HT1080 (cell line): ENCODE measurements at places on chromosomes 5 and 9. TPM values are rescaled to one million over a fixed set of nuclear protein-coding genes. Genes with fewer than 3 reads are reported as not detected.

C5orf58 gene
- 2.4 and 7.7 TPM in 2 replicates for total RNA-seq

SLC31A1 gene
- 11.7 and 14.0 TPM in 2 replicates for total RNA-seq

GRCh38 chr9:2214707-2215106 is 199.6 kb downstream of the SMARCA2 start:
- DNase-seq = no peak

DNA sequence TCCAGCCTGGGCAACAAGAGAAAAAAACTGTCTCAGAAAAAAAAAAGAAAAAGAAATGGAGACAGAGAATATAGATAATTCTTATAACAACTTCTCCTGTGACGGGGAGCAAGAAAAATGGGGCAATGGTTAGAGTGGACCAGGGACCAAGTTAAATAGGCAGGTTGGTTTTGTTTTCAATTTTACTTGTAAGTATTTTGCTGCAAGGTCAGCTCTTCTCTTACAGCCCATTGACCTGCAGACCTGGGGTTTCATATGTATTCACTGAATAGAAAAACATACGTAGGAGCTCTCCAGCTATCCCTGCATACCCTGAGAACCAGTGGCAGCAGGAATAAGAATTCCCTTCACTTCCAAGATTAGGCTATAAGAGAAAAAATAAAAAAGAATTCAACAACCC is 29.2 kb upstream of the IL13 start:
- no peak for DNase-seq

DNA sequence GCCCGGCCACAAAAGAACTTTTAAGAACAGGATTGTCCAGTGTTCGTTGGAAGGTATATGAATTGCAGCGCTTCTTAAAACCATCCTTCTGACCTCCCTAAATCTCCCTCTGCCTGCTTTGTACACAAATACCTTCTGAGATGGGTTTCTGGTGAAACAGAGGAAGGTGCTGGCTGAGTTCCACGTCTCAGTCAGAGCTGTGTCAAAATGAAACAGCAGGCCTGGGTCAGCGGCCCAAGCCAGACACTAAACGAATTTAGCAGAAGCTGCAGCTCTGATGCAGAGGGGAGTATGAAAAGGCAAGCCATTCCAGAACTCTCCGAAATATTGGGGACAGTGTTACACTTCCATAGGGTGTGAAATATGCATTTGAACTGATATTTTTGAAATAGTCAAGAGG is 37.8 kb upstream of the CRB2 start:
- no peak for DNase-seq

DNA sequence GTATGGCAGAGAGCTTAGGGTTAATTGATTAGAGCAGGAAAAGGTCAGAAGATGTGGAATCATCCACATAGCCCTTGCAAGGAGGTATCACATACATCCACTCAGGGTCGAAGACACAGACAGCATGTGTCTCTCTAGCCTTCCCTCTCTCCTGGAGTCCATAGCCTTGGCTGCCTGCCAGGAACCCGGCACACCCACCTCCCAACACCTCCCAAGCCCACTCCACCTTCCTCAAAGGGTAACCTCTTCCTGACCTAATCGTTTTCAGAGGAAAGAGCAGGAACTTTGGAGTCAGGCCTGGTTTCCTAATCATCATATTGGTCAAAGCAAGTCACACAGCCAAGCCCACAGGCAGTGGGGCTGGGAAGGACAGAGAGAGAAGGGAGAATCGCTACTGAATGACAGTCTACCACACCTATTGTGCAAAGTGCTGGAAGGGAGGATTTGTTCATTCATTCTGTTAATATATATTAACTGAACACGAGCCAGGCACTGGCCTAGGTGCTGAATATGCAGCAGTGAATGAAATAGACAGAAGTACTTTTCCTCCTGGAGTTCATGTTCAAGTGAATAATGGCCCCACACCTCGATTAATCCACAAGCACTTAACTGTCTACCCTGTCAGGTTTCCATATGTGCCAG is 107.8 kb downstream of the KCNIP1 start:
- no peak for DNase-seq

GAS1 gene
- total RNA-seq = 0.97 and 1.4 TPM in 2 replicates

DNA sequence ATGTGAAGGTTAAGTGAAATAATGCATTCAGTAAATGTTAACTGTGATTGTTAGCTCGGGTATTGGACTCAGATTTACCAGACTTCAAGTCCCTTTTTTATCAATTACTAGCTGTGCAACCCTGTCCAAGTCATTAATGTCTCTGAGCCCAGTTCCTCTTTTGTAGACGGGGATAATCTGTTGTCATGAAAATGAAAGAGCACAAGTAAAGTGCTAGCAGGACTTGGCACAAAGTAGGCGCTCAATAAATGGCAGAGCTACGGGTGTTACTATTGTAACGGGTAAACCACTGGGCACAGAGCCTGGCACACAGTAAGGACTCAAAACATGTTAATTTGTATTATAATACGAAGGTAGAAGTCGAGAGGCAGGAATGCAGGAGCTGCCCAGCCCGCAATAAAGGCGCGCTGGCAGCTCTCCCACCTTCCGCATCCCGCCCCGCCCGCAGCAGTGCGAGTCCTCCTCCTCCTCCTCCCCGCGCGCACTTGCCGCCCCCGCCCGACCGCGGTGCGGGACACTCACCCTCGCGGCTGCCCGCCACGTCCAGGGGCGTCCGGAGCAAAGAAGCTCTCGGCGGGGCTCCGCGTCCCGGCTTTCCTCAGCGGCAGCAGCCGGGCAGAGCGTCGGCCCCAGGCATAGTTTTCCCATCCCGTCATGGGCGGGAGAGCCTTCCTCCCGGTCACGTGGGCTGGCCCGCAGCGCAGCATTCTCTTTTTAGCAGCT is at the start of gene C1QTNF2:
TSS of gene C1QTNF2 (minus strand) at position 637 of the 723 bp plus-strand sequence. CDS start 15,615 bp downstream, outside the sequence.
- DNase-seq = peak; percentile 47
